Central memory CD4-positive, alpha-beta T cell (primary cell): ENCODE measurements at places on chromosomes 7 and 10.

GRCh38 chr7:98073047-98073446 is 33.6 kb upstream of the LMTK2 start:
- no peak for DNase-seq

DNA sequence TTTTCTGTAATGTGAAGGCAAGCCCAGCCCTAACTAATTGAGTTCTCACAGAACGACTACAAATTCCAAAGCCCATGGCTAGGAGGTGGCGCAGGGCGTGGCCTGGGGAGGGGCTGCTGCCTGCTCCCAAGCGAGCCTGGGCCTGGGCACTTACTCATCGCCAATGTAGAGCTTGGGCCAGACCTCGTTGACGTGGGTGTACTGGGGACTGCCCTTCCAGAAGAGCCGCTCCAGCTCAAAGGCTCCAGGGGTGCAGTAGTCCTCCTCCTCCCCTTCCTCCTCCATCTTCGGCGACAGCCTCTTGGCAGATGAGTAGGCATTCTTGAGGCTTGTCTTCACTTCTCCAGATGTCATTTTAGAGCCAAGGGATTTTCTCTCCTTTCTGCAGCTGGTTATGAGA is 53.3 kb upstream of the SAMD8 start:
- DNase-seq = no peak

DNA sequence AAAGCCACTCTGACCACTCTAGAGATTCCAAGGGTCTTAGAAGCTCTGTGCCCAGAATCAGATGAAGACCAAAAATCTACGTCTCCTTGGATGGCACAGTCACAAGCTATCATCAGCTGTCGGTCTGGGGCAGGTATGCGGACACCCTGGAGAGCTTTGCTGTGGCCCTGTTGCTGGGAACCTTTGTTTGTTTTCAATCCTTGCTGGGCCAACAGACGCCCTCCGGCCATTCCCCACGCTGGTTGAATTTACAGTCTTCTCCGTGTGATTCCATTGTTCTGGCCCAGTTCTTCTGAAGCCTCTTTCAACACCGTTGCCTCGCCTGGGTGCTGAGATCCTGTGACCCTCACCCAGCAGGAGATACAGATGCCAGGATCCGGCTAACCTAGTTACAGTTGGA is 149.4 kb upstream of the PFKP start:
- no peak for DNase-seq

DNA sequence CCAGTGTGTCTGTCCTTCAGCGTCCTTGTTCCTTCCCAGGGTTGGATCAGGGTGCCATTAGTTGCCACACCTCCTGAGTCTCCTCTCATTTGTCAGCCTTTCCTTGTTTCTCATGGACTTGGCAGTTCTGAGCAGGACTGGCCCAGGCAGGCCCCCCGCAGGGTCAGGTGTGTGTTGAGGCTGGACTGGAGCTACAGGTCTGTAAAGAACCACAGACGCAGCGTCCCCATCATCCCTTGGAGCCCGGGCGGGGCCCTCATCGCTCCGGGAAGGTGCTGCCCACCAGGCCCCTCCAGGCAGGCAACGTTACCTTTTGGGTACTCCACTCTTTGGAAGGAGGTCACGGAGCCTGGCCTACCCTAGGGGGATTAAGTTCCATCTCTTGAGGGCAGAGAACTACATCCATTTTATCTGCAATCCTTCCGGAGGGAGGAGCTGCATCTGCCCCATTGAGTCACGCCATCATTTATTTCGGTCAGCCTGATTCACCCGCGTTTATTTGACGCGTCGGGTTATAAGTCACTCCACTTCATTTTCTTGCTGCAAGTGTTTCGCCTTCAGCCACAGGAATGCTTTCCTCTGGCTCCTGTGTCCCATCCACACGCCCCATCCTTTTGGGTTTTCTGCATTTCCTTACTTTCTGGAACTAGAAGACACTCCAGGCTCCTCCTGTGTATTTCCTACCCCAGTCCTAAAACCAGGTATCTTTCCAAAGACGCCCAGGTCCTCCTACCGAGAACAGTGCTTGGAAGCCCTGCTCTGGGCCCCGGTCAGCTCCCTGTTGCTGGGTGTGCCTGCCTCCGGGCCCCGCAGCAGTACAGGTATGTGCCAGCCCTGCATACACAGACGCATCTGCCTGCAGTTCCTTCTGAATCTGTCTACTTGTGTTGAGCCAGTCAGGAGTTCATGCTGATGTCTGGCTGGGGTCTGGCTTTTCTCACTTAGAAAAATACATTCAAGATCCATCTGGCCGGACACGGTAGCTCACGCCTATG is 141.9 kb downstream of the MAD1L1 start:
- DNase-seq = no peak

DNA sequence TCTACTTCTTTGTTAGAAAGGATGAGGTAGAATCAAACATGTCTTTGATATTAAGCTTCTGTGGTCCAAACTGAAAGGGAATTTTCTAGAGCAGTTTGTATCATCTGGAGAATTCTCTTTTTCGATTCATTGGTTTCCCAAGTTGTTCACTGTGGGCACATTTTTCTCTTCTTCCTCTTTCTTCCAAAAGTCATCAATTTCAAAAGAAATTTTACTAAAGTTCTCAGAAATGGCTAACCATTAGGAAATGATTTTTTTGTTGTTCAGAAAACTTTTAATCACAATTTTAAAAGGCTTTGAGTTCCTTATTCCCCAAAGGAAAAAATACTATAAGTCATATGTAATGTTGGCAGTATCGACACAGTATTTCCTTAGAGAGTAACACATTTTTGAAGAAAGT is 28.3 kb upstream of the CCDC6 start:
- DNase-seq = no peak

GRCh38 chr10:124486635-124487034 is 25.0 kb downstream of the LHPP start:
- no peak for DNase-seq

DNA sequence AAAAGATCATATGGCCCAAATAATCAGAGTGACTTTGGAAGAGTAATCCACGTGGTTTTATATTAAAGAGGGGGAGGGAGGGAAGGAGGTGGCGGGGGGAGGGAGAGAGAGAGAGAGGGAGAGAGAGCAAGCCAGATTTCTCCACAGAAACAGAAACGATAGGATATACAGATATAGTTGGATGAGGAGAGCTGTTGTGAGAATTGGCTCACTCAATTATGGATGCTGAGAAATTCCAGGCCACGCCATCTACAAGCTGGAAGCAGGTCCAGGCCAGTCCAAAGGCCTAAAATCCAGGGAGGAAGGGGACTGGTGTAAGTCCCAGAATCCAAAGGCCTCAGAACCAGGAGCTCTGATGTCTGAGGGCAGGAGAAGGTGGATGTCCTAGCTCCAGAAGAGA is 75.5 kb downstream of the CXCL12 start:
- DNase-seq = no peak

DNA sequence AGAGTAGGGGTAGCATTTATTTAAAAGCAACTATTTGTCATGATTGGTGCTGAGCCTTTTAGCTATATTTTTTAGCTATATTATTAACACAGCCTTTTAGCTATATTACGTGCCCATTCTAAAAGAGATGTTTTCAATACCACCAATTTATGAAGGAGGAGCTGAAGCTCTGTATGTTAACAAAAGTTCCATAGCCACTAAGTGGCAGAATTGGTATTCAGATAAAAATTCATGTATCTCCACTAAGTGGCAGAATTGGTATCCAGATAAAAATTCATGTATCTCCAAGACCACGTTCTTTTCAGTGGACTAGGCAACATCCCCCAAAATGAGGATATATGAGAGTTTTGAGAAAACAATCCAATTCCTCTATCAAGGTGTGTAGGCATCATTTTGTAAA is 268.6 kb downstream of the HGF start:
- no peak for DNase-seq

DNA sequence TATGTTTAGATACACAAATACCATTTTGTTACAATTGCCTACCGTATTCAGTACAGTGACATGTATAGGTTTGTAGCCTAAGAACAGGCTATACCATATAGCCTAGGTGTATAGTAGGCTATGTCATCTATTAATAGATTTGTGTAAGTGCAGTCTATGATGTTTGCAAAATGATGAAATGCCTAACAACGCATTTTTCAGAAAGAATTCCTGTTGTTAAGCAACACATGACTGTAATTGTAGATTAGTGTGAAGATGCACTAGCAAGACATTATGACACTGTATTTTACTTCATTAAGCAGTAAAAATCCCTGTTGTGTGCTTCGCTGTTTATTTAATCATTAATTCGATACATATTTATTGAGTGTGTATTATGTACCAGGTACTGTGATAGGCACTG is 446.0 kb downstream of the SUGCT start:
- DNase-seq = no peak

GRCh38 chr10:128318366-128318765 is 192.1 kb upstream of the MKI67 start:
- DNase-seq = no peak

- DNase-seq = no peak
Measured at GRCh38 chr10:3955493-3955892, 170.5 kb upstream of the KLF6 start.

GRCh38 chr7:38383281-38383680 is 109.8 kb upstream of the TARP start:
- DNase-seq = no peak

DNA sequence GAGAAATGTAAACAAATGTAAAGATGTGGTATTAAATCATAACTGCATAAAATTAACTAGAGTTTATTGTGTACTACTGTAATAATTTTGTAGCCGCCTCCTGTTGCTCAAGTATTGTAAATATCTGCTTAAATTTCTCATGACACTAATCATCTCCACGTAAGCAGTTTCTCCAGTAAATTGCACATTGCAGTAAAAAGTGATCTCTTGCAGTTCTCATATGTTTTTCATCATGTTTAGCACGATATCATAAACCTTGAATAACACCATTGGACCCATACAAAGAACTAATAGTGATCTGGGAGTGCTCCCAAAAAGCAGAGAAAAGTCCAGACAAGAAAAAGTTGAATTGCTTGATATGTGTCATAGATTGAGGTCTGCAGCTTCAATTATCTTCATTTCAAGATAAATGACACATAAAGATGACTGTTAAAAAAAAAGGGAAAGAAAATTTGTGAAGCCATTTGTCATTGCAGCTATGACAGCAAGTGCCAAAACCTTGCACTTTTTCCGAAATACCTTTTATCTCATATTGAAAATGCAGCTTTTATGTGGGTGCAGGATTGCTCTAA is 15.3 kb downstream of the LIPA start:
- no peak for DNase-seq
